Umbilical cord (tissue), 2 donors: ENCODE measurements at places on chromosomes 5 and 9. TPM values are rescaled to one million over a fixed set of nuclear protein-coding genes. Genes with fewer than 3 reads are reported as not detected.

Gene CARTPT
- not detected for total RNA-seq

Gene KIF12
- not detected for total RNA-seq

Gene SPATA31E1
- 2.9 TPM for total RNA-seq

Gene PPP3R2
- total RNA-seq, result 3.6 TPM

Gene SLC27A6
- total RNA-seq, result 28.2 TPM

Gene DRD1
- total RNA-seq, result 2.4 TPM

Gene IL9
- total RNA-seq, result not detected

Gene COL23A1
- total RNA-seq, result 0.96 TPM

Gene SPATA31C1
- 1.2 TPM for total RNA-seq

Gene SPATA31D3
- total RNA-seq, result 2.2 TPM

Gene PTCD2
- total RNA-seq, result 5.1 TPM
